NCI-H187 treated with DMSO at 0.1 percent for 48 hours (cell line): ENCODE measurements at places on chromosomes 6 and 20.

- no peak for DNase-seq
Observed at GRCh38 chr6:6697620-6698019, 109.1 kb downstream of the LY86 start.

DNA sequence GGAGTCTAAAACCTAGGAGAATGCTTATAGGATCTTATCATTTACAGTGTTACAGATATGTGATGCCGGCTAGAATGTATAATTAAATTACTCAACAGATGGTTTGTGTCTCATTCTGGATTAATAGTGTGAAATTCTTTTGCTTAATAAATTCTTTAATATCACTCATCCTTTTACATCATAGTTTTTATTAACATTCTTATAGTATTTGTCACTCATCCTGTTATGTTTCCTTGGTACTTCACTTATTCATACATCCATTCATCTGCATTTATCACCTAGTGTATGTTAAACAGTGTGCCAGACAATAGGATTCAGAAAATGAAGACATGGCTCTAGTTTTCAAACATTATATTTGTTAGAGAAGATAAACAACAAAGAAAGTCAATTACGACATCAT lies 468.7 kb downstream of the FRK start:
- no peak for DNase-seq

DNA sequence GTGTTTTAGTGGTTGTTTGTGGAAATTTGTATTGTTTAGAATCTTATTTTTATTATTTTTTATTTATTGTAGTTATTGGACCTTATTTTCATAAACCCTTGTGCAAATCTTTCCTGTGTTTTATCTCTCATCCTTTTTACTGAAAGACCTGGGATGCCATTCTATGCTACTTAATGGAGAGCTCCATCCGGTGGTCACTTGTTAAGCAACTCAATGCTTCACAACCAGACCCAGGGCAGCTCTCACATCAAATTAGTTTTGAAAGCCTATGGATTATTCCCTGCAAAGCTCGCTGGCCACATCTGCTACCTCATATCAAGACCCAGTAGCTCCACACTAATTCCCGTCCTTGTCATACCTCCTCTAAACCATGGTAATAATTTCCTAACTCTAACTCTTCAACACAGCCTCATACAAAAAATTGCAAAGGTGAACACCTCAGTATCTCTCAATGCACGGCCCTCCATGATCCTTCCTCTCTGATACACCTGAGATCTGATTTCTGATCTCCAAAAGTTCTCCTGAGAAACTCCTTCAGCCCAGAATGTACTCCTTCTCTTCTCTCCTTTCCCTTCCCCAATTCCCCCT lies 296.6 kb upstream of the MANEA start:
- DNase-seq = no peak

DNA sequence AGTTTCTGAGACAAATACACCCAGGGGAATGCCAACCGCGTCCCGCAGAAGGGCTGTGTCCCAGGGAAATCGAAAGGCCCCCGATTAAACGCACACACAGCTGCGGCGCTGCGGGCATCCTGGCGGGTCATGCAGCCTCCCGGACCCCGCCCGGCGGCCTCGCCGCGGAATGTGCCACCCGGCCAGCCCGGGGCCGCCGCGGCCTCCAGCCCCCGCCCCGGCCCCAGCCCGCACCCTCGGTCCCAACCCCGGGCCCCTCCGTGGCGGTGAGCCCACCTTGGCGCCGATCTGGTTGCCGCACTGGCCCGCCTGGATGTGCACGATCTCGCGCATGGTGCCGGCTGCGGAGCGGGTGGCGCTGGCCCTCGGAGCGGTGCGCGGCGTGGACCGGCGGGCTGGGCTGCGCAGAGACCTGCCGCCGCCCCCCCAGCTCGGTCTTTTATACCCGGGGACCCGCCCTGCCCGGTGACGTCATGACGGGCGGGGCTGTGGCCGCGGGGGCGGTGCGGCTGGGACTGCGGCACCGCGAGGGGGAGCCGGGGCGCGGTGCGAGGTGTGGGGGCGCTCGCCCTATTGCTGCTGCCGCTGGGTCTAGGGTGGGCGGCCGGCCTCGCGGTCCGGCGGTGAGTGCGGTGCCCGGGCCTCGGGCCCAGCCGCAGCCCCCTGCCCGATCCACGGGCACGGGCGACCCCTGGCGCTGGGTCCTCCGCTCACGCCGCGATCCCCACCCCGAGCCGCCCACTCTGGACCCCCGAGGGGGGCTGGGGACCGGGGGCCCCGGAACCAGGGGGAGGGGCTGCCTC lies at the start of gene TUBB2A:
TSS of gene TUBB2A (minus strand) at position 414 of the 803 bp plus-strand sequence. CDS start at position 333, 81 bp downstream.
- no peak for DNase-seq

- no peak for DNase-seq
Observed at GRCh38 chr20:40925829-40926510, 102.7 kb upstream of the TOP1 start.

DNA sequence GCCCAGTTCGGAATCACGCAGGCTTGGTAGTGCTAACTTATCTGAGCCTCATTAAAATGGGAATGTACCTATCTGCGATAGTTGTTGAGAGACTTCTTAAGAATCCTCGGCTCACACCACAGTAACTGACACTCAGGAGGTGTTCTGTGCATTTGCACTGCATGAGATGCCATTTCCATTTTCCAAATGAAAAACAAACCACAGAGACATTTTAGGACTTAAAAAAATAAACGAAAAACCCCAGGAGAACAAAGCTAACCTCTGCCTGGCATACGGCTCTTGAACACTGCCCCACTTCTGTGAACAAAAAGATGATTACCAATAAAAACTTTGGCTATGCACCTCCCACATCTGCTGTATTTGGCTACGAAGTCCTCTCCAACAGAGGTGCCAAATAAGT lies 37.6 kb downstream of the BEND3 start:
- DNase-seq = no peak

DNA sequence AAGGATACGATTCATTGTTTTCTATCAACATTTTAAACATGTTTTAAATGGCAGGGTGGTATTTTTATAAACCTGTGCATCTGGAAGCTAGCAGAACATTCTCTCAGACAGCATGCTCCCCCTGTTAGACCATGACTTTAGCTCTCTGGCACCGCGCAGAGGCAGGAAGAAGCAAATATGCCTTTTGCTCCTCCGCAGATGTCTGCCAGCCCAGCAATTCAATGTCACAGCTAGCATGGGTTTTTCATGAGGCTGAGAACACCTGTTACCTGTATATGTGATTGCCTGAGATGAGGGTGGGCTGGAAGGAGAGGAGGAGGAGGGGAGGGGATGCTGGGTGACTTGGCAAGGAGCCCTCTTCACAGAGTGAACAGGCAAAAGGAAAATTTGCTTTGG lies 6.7 kb downstream of the MTCH1 start:
- DNase-seq = no peak

GRCh38 chr6:108193131-108193530 lies 27.3 kb downstream of the NR2E1 start:
- DNase-seq = no peak

GRCh38 chr20:16491294-16491905 lies 81.8 kb downstream of the KIF16B start:
- no peak for DNase-seq

GRCh38 chr6:18451756-18452155 lies 64.6 kb downstream of the RNF144B start:
- DNase-seq = no peak

DNA sequence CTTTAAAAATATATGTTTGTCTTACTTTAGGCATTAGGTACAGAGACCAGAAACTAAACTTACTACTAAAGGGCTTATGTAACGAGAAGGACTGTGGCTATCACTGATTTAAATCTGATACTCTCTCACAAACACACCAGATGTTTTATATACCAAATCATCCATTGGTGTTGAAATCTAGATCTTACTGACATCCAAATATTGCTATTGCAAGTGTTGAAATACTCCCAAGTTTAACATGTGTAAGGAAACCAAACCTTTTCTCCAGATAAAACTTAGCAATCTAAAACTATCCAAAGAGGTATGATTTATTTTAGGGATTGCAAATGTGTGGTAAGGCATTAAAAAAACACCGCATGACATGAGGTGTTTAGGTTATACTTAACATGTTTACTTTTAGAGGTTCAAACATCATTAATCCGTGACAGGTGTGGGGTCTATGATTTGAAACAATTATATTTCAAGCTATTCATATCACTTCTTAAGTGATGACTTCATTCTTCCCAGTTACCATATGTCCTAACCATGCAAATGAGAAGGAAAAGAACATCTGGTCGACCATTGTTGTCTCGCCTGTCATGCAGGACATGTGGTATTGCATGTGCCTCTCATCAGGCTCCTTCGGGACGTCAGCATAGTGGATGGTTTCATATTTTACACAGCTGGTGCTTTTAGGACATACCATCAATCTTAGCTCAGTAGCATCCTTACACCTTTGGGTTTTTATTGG lies 168.3 kb upstream of the SPACA1 start:
- DNase-seq = no peak

DNA sequence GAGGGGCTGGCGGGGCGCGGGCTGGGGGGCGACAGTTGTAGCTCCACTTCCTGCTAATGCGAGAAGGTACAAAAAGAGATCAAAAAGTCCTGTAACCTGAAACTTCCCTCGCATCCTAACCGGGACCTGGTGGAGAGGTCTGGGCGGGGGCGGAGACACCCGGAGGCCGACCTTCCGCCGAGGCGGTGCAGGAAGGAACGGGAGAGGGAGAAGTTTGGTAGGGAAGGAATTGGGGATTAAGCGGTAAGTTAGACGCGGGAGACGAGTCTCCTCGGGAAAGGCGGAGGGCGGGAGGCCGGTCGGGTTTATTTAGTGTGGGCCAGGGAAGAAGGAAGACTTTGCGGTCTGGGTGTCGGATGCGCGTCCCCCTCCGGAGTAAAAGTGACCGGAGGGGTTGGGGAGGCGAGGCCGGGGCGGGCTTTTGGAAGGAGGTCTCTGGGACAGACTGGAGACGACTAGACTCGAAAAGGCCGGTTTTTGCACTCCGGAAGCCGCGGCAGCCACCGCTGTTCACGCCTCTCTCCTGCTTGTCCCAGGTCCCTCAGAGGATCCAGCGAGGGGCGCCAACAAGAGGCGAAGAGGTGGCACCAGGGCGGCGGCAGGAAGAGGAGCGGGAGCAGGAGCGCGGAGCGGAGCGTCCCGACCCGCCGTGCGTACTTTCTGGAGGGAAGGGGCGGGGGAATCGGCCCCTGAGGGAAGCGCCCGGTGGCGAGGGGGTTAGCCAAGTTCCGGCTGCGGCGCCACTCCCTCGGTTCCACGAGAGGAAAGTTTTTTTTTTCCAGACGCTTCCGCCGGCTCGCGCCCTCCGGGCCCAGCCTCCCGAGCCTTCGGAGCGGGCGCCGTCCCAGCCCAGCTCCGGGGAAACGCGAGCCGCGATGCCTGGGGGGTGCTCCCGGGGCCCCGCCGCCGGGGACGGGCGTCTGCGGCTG lies 734 bp downstream of the TPBG start:
- DNase-seq = no peak

GRCh38 chr6:163062790-163063189 lies 335.0 kb downstream of the PACRG start:
- DNase-seq = no peak

DNA sequence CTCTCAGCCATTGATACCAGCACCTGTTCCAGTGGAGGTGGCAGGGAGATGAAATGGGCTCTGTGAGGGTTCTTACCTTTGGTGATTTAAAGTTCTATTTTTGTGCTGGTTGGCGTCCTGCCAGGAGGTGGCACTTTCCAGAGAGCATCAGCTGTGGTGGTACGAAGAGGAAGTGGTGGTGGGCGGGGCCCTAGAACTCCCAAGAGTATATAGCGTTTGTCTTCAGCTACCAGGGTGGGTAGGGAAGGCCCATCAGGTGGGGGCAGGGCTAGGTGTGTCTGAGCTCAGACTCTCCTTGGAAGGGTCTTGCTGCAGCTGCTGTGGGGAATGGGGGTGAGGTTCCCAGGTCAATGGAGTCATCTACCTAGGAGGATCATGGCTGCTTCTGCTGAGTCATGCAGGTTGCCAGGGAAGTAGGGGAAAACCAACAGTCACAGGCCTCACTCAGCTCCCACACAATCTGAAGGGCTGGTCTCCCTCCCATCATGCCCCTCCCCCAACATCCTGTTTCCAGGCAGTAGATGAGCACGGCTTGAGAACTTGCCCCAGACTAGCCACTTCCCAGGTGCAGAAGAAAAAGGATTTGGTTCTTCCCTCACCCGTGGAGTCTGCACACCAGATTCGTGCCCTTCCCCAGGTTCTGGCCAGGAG lies 46.6 kb downstream of the MOXD1 start:
- DNase-seq = no peak

DNA sequence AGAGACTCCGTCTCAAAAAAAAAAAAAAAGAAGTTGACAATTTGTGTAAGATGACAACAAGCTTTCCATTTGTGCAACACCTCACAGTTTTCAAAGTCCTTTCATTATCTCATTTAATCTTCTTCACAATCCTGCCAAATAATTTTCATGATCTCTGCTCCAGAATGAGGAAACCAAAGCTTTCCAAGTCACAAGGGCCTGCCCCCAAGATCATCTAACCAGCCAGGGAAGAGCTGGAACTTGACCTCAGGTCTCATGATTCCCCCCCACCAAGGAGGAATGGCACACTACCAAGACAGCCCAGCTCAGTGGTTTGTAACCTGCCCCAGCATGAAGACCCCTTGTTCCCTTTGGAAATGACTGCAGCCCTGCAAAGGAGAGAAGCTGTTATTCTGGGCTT lies 74.0 kb upstream of the PIM1 start:
- DNase-seq = no peak

- DNase-seq = no peak
Observed at GRCh38 chr6:17015551-17016381, 86.1 kb upstream of the STMND1 start.

DNA sequence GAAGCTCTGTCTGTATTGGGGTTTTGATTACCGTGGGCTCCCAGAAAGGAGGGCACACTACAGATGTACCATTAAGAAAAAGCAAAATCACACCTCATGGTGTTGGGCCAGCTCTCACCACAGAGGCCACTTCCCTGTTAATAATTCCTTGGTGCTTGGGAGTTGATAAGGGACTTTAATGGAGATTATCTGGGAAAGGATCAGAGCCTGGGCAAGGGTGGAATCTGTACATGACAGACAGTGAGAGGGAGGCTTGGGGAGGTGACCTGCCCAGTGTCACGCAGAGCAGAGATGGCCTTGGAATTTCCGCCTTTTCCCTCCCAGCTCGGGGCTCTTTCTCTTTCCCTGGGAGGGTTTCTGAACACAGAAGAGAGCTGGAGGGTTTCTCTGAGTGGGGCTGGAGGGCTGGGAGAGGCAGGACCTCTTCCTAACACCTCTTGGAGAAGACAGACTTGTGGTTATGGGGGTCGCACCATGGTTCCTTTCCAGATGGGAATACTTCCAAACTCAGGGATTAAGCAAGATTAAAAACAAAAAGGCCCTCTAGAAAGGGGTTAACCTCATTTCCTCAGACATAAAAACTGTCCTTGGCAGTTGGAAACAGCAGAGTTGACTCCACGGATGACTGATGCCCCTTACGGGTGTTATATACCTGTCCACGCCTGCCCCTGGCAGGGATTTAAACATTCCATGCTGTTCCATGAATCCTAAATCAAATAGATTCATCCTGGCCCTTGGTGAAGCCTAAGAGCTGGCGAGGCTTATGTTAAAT lies 16.8 kb upstream of the KCNK16 start:
- no peak for DNase-seq
